Naive thymus-derived CD8-positive, alpha-beta T cell (primary cell): ENCODE measurements at places on chromosomes 13 and 19. TPM values are rescaled to one million over a fixed set of nuclear protein-coding genes. Genes with fewer than 3 reads are reported as not detected.

The PCDH20 gene
- total RNA-seq = not detected

The ATP7B gene
- total RNA-seq = 1.7 TPM

The GFY gene
- not detected for total RNA-seq

The MYO1F gene
- total RNA-seq = 64.4 TPM

GRCh38 chr13:80340651-80341100 lies 250 bp downstream of the SPRY2 start:
- no peak overlapping the region for H3K27ac ChIP-seq
- DNase-seq = peak; percentile 3
- H3K4me1 ChIP-seq = peaks cover 5% of the 10 kb centered on the region
- H3K4me3 ChIP-seq = peak overlapping the region; percentile 69
- peaks cover 40% of the 10 kb centered on the region for H3K27me3 ChIP-seq

GRCh38 chr13:40315416-40316064 lies 350.9 kb downstream of the FOXO1 start:
- no peak for DNase-seq
- peaks cover 37% of the 10 kb centered on the region for H3K4me1 ChIP-seq
- H3K4me3 ChIP-seq = peak overlapping the region; percentile 62
- peak overlapping the region; percentile 38 for H3K27ac ChIP-seq

DNA sequence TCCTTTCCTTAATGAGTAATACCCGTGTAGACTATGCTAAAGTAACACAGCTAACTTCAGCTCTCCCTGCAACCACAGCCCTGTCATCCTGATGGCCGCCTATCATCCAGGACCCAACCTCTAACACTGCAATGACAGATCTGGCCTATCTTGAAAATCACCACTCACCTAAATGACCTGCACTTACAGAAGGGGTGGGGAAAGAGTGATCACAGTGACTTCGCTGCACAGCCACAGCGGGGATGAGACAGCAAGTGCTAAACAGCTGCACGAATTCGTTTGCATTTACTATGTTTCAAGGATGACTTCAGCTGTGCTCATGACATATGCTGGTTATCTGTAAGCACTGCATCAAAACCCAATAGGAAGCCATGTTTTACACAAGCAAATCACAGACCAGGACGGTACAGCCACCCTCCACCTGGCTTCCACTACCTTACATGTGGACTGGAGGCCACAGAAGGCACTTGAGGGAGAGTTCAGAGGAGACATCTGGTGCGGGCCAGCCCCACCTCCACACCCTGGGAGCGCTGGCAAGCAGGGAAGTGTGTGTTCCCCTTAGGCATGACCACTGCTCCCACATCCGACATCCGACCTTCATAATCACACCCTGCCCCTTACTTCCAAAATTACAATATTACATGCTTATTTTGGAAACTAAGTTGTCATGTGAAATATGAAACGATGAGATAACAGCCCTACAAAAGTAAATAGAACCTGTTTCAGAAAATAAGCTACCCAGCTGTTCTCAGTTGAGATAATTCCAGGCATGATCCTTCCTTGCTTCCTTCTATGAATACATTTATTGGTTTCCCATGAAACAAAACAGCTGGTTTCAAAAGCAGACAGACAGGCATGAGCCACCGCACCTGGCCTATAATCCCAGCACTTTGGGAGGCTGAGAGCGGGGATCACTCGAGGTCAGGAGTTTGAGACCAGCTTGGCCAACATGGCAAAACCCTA lies 95.7 kb downstream of the STK24 start:
- H3K4me3 ChIP-seq = no peak overlapping the region
- peaks cover 82% of the 10 kb centered on the region for H3K4me1 ChIP-seq
